HFFc6 (cell line): ENCODE measurements at places on chromosomes 13 and 19.
A peak's percentile ranks its signal among the peaks of the same experiment; 100 is the strongest.

DNA sequence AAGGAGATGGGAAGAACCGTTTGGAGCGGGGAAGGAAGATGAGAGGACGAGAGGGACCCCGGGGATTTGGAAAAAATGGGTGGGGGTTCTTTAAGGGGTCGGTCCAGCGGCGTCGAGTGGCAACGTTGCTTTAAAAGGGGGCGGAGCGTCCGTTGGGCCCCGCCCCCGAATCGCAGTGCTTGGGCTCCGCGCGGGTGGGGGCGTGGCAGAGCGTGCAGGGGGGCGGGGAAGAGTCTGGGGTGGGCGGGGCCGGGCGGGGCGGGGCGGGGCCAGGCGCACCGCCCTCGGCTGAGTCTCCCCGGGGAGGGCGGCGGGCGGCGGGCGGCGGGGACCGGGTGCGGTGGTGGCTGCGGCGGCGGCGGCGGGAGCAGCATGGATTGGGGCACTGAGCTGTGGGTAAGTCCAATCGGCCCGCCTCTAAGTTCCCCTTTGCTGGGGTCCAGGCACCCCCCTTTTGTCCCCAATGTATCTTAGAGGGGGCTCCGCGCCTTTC is at the start of gene TRIP10:
TSS of gene TRIP10 (plus strand) at position 291 of the 493 bp plus-strand sequence. CDS start at position 373, 82 bp downstream.
- DNase-seq = peak; percentile 30

GRCh38 chr13:50783717-50784290 is 59.7 kb downstream of the DLEU7 start:
- DNase-seq = no peak

- DNase-seq = peak; percentile 90
Observed at GRCh38 chr13:29859971-29860370, 9.6 kb upstream of the UBL3 start.

DNA sequence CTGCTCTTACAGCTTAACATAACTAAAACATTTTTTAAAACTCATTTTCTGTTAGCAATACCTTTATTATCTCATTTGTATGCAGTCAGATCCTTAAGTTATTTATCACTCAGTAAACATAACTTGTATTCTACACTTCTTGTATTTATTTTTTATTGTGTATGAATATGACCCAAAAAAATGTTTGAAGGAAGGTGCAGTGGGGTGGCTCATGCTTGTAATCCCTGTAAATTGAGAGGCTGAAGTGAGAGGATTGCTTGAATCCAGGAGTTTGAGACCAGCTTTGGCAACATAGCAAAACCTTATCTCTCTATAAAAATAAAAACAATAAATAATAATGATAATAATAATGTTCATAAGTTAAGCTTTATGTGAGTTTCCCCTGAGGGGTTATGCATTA is 1004.8 kb downstream of the SLITRK5 start:
- DNase-seq = no peak

- no peak for DNase-seq
Observed at GRCh38 chr13:110233951-110234280, 73.0 kb downstream of the COL4A1 start.

- DNase-seq = no peak
Observed at GRCh38 chr13:36310417-36311108, 12.9 kb upstream of the CCDC169 start.

DNA sequence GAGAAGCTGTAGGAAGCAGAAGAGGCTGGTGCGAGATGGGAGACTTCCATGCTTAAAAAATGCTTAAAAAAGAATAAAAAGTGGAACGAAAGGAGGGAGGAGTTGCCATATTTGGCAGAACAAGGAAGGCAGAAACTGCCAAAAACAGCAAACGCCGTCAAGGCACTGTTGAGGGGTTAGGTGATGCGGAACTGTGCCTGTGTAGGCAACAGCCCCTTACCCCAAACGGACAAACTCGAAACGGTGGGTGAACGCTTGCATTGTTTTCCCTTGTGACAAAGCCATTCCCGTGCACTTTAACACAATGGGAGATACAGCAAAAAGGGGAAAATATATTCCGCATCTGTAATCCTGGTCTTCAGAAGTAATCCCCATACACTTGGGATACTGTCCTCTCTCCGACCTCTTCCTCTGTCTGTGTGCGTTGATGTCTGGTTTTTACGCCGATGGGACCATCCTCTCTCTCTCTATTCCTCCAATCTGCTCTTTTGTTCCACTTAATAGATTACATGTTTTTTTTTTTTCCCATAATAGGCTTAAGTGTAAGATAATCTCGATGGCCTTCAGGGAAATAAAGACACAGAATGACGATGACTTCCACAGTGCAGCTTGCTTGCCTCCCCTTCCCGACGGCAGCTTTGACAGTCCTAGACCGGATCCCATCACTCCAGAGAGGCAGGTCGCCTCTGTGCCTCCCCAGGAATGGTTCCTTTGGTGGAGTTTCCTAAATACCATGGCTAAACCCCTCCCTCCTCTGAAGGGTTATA is 132.7 kb upstream of the RNF113B start:
- no peak for DNase-seq

DNA sequence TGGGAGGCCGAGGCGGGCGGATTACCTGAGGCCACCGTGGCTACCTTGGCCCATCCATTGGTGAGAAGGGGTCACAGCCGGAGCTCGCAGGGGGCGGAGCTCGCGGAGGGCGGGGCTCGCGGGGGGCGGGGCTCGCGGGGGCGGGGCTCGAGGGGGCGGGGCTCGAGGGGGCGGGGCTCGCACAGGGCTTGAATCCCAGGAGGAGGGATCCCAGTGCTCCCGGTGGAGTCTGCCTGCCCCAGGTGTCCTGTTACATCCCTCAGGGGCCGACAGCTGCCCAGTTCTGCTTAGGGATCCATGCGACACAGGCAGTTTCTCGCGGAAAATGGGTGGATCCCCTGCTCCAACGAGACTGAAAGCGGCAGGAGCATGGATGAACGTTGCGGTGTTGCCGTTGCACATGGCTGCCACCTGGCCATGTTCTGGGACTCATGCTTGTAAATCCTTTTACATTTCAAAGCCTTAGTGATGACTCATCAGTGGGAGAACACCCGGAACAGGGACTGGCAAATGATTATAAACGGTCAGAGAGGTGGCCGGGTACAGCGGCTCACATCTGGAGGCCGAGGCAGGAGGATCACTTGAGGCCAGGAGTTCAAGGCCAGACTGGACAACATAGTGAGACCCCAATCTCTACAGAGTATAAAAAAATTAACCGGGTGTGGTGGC is 25.1 kb downstream of the TMPRSS9 start:
- peak; percentile 80 for DNase-seq

DNA sequence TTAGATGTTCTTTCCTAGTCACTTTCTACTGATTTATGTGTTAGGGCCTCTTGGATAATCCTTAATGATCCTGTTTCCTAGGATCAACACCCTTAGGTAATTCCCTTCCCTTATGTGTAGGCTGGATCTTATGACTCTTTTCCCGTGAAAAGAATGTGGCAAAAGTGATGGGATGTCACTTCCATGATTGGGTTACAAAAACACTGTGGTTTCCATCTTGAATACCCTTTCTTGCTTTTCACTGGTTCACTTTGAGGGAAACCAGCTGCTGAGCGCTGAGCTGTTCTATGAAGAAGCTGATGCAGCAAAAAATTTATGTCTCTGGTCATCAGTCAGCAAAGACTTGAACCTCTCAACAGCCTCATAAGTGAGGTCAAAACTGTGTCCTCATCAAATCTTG is 609.4 kb downstream of the OLFM4 start:
- DNase-seq = no peak

DNA sequence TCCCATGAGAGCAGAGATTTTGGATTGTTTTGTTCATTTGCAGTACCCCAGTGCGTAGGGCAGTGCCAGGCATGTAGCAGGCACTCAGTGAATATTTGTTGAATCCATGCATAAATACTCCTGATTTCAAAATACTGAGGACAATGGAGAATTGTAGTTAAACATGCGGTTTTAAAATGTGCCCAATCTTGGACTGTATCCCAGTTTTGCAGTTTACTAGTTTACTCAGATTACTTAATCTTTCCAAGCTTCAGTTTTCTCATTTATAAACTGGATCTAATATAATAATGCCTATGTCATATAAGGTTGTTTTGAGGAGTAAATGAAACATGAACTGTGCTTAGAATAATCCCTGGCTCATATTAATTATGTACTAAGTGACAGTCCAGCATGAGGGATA is 39.0 kb downstream of the RCBTB2 start:
- peak; percentile 11 for DNase-seq

DNA sequence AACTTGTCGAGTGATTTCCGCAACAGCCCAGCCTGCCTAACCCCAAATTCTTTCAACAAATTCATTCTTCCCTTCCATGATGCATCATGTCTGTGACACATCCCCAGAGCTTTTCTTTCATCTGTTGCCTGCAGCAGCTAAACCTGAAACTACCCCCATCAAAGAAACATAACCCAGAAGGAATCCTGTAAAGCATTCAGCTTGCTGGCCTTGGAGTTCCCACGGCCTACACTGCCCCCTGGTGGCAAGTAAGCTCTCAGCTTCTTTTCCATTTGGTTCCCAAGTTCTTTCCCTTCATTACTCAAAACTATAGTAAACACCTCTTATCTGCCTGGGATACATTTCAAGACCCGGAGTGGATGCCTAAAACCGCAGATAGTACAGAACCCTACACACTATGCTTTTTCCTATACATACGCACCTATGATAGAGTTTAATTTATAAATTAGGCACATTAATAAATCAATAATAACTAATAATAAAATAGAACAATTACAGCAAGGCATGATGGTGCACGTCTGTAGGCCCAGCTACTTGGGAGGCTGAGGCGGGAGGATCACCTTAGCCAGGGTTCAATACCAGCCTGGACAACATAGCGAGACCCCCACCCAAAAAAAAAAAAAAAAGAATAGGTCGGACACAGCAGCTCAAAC is 7.4 kb downstream of the ETHE1 start:
- peak; percentile 94 for DNase-seq
